Activated CD8-positive, alpha-beta memory T cell treated with anti-CD3 and anti-CD28 coated beads for 4 hours (primary cell): ENCODE measurements at places on chromosomes 4 and X.

DNA sequence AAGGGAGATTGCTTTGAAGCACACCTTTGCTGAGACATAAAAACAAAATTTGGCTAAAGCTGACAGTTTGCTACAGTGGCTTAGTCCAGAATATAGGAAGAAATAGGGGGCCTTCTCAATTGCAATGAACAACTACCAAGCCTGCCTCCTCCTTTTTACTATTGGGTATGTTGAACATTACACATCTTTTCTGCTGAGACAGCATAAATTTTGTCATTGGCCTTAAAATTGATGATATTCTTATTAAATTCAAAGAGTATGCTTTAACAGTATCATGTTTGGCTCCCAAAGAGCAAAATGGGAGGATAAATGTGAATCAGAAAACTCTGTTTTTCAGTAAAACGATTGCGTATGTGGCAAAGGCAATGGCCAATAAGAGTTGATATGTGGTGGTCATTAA, 721.9 kb upstream of the IGFBP7 start:
- DNase-seq = no peak

- DNase-seq = no peak
These were observed 106.8 kb downstream of the FAT4 start for GRCh38 chr4:125421547-125421946.

DNA sequence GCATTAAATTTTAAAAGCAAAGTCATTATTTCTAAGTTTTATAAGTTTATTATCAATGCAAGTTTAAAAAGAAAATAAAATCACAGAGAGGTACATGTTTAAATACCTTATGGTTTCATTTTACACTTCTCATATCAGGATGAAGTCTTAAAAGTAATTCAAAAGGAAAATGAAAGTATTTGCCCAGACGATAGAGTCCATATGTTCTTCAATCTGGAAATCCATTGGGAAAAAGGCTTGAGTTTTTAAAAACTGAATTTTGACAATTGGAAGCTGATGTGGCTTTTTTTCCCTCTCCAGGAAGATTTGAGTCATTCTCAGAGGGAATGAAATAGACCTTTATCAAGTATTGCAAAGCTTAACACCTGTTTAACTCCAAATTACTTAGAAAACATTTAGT, 37.1 kb downstream of the MAB21L2 start:
- no peak for DNase-seq

GRCh38 chr4:40228497-40229365, 31.9 kb downstream of the RHOH start:
- no peak for DNase-seq

- no peak for DNase-seq
These were observed 176.2 kb upstream of the CENPE start for GRCh38 chr4:103374306-103374705.

- DNase-seq = no peak
These were observed 158.2 kb downstream of the DEFB131A start for GRCh38 chr4:9602389-9602914.

- DNase-seq = no peak
These were observed 174.6 kb downstream of the SOWAHB start for GRCh38 chr4:76723373-76723772.

- DNase-seq = no peak
These were observed 521.8 kb upstream of the DIPK2B start for GRCh38 chrX:45722471-45722870.

DNA sequence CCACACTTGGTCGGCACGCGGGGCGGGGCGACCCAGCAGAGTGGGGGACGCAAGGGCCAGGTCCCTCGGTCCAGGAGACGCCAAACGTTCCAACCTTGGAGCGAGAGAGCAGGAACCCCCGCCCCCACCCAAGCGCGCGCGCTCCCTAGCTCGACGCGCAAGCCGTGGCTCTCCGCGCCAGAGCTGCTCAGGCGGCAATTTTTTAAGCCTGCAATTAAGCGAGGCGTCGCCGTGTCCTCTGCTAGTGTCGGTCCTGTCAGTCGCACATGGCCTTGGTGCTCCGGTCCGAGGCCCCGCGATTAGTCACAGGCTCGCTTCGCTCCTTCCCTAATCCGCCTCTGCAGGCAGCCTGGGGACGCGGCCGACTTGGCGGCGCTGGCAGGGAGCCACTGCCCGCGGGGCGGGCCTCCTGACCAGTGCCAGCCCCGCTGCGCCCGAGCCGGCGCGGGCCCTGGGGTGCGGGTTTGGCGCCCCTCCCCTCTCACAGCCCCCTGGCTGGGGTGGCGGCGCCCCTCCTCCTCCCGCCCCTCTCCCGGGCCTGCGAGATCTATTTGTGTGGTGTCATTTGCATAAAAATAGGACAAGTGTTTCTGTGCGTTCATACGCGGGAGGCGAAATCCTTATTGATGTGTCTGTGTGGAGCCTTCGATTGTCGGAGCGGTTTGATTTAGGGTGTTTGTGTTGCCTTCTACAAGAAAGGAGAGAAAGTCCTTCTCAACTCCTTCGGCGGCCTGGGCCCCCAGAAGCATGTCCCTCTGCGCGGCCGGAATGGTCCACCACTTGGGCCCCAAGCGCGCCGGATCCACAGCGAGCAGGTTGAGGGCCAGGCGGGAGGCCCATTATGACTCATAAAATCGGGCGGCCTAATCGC, 9.8 kb upstream of the BCOR start:
- no peak for DNase-seq

- DNase-seq = no peak
These were observed 142.9 kb downstream of the TMEM164 start for GRCh38 chrX:110145854-110146253.

DNA sequence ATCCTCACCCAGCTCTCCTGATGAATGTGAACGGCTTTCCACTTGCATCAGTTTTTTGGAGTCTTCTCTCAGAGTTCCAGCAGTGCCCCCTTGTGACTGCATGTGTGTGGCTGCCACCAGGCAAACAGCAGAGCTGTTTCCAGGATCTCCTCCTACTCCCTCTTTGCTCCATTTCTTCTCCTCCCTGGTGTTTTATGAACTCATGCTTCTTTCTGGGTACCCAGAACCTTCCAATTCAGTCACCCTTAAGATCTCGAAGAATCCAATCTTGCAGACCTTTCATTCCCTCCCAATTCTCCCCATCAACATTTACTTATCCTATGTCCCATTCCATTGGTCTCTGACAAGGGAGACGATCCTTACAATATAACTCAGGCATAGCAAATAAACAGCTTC, 6.8 kb upstream of the TCEANC start:
- no peak for DNase-seq

GRCh38 chr4:38752941-38753806, 29.6 kb downstream of the TLR10 start:
- DNase-seq = no peak

GRCh38 chr4:126405369-126405982, 1090.7 kb downstream of the FAT4 start:
- DNase-seq = no peak

GRCh38 chr4:185004562-185005218, 13.6 kb upstream of the HELT start:
- no peak for DNase-seq

DNA sequence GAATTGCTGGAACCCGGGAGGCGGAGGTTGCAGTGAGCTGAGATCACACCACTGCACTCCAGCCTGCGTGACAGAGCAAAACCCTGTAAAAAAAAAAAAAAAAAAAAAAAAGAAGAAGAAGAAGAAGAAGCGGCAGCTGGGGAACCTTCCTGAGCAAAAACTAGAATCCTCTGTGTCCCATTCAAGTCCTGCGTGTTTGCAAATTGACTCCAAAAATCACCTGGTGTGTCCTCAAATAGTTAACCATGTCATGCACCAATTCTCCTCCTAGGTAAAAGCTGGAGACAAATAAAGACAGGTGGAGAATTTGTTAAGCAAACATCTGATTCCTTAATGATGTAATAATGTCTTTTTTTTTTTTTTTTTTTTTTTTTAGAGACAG, 31.9 kb upstream of the ASMTL start:
- no peak for DNase-seq

- no peak for DNase-seq
These were observed 580.2 kb downstream of the SPRY1 start for GRCh38 chr4:123976819-123977218.

GRCh38 chr4:159946983-159947615, 844.2 kb downstream of the RAPGEF2 start:
- DNase-seq = no peak

GRCh38 chrX:56125946-56126345, 106.2 kb upstream of the KLF8 start:
- no peak for DNase-seq

DNA sequence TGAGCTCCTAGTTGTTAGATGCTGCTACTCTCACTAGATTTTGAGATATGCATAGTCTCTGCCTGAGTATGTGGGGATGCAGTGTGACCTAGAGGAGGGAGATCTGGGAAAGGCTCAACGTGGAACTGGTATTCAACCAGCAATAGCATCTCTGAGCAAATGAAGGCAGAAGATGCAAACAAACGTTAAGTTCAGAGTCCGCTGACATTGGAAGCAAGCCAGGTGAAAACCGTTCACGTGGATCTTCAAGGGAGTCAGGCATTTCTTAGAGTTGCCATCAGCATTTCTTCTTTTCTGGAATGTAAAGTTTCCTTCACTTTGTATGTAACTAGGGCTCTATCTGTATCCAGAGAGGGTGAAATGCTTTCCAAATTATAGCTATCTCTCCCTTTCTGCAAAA, 59.9 kb downstream of the C4orf51 start:
- no peak for DNase-seq

- no peak for DNase-seq
These were observed 23.6 kb downstream of the COX18 start for GRCh38 chr4:73045879-73046278.

DNA sequence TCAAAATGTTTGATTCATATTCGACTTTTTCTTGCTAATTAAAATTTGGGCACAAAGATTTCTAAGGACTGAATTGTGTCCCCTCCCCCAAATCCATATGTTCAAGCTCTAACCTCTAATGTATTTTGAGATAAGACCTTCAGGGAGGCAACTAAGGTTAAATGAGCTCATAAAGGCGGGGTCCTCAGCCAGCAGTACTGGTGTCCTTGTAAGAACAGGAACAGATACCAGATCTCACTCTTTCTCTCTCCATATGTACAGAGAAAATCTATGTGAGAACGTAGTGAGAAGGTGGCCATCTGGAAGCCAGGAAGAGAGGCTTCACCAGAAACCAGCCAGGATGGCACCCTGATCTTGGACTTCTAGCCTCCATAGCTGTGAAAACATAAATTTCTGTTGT, 116.9 kb downstream of the VEGFC start:
- DNase-seq = no peak

GRCh38 chrX:108064001-108064400, 19.1 kb downstream of the VSIG1 start:
- no peak for DNase-seq

GRCh38 chr4:108155373-108155772, 13.4 kb downstream of the LEF1 start:
- DNase-seq = no peak

DNA sequence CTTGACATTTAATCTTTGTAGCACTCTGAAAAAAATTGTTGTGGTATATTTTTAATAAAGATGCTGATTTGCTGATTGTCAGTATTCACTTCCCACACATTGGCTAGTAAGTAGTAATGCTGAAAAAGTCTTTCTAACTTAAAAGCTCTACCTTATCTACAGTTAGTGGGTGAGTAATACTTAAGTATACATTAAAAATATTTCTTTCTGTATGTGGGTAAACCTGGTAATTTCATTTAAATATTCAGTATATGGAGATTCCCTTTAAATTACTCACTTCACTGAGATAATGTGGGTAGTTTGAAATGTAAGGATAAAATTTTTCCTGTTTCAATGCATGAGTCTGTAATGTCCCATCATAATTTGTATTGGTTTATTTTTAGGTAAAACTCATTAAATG, 5.6 kb downstream of the TMEM33 start:
- DNase-seq = no peak

DNA sequence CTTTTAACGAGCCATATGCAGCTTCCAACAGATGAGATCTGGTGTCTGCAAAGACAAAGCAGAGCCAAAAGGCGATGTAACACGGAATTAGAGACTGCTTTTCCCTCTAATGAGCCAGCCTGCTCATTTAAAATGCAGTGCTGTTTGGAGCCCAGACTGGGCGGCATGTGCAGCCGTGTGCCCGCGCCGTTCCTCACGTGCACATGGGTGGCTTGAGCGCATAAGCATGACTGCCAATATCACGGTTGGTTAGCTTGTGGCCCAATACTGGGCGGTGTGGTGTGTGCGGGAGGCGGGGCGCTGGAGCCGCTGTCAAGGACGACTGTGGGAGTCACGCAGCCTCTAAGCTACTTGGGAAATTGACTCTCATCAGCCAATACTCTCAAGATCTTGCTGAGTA, 87.0 kb upstream of the SCOC start:
- DNase-seq = no peak

- no peak for DNase-seq
These were observed 614.4 kb upstream of the NR3C2 start for GRCh38 chr4:149056615-149057014.

DNA sequence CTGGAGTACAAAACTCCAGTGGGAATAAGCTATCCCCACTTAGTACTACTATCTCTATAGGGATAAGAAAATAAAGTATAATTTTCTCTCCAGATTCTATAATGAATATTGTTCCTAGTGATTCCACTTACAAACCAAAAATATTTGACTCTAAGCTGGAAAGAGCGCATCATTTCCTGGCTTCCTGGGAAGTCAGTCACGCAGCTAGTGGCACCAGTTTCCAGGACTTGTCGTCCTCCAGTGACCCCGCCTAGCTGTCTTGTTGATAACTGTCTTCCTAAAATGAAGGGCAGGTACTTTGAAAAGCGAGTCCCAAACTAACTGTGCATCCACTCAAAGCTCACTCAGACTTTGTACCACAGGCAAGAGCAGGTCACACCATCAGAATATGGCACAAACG, 39.3 kb downstream of the LNX1 start:
- no peak for DNase-seq

- DNase-seq = no peak
These were observed 9.1 kb downstream of the UCP1 start for GRCh38 chr4:140559696-140560095.

- no peak for DNase-seq
These were observed 144.4 kb downstream of the PCDH18 start for GRCh38 chr4:137387924-137388323.

- no peak for DNase-seq
These were observed 102.6 kb downstream of the DHRSX start for GRCh38 chrX:2398064-2398656.
